Amniotic epithelial cell (primary cell): ENCODE measurements at places on chromosomes 4 and X.

DNA sequence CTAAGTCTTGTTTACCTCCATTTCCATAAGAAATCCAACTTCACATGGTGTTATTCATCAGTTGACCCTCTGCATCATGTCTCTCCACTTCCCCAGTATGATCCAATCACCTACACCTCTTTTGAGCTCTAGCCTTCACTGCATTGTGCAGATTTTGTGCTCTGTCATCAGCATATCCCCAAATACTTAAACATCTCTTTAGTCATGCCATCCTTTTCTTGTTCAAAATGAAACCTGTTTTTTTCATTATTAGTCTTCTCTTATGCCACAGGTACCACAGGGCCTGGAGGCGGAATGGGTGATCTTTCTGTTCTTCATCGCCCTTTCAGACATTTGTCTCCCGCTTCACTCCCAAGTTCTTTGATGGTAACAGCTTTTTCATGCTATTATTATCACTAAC, 382.7 kb upstream of the GALNTL6 start:
- no peak for DNase-seq

- peak; percentile 44 for DNase-seq
Measured at GRCh38 chr4:94457692-94458106, 6.0 kb downstream of the PDLIM5 start.

DNA sequence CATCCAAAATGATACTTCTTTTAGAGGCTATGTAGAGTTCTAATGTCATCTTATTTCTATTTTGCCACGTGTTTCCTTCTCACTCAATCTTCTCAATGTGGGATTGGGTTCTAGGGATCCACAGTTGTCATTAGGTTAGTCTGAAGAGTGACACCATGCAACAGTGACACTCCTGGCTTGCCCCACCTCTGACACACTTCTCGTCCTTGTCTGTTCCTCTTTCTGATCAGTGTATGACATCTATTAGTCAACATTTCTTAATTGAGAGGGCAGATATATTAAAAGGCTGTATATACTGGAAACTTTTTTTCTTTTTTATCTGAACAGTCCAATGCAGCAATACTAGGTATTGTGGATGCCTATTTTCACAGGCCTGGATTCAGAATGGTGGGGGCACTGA, 67.6 kb upstream of the GYPA start:
- DNase-seq: no peak

- DNase-seq: no peak
Measured at GRCh38 chr4:43485196-43485595, 592.7 kb downstream of the GRXCR1 start.

DNA sequence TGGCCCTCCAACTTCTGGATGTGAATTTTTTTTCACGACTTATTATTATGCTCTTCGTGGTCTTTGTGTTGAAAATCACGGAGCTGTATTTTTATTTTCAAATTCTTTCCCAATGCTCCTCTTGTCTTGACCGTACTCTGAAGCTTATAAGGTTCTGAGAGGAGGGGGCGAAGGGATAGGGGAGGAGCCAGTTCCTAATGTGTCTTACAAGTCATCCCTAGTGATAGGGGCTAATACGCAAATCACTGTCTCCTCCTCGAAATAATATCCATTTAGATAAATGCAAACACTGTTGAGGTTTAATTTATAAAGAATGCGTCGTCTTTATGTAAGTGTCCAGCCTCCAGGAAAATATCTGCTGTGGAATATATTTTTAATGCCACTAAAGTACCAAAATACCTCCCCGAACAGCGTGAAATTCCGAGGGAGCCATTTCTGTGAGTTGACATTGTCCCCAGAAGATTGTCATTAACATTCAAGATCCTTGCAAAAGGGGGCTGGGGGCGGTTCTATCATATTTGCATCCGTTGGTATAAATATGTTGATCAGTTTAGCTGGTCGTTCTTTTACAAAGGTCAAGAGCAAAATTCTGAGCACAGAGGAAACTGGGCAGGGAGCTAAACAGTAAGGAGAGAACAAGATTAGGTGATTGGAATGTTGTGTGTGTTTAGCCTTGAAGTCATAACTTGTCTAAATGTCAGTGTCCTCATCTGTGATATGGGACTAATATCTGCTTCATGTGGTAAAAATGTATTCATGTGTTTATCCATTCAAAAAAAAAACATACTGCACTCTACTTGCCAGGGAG, 3.7 kb upstream of the FAT1 start:
- DNase-seq: peak; percentile 17

DNA sequence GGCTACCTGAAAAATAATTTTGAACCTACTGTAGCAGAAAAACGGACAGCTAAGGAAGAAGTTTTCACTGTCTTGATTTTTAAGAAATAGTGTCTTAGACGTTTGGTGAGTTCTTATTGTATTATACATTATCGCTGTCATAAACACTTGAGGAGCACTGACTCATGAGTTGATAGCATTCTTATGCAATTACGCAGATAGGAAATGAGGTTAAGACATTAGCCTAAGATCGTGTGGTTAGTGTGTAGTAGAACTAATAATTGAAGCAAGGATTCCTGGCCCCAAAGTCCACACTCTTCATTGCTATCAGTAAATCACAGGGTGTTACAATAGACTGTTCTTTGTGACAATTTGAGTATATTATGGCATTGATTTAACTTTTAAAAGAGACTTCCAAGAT, 238.1 kb downstream of the ARAP2 start:
- peak; percentile 91 for DNase-seq

DNA sequence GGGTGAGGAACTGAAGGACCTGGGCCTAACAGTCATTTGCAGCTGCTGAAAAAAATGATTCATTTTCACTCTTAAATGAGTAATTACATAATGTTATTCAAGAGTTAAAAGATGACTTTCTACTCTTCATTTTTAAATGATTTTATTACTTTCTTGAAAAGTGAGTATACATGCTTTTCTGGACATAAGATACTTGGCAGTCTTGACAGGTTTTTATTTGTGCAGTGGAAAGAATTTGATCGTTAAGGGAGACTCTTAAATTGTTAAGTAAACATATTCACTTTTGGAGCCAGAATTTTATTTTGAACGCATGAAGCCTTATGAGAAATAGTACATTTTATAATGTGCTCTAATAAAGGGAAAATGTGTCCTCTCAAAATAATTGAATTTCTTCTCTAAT, 245.7 kb downstream of the TENM3 start:
- no peak for DNase-seq

GRCh38 chr4:6489927-6490326, 17.5 kb upstream of the PPP2R2C start:
- DNase-seq: no peak

- no peak for DNase-seq
Measured at GRCh38 chrX:84186603-84187532, 1.1 kb downstream of the RPS6KA6 start.

GRCh38 chr4:81120055-81120454, 89.5 kb downstream of the BMP3 start:
- no peak for DNase-seq

GRCh38 chrX:18542905-18543304, 117.5 kb downstream of the CDKL5 start:
- DNase-seq: no peak

- DNase-seq: peak; percentile 69
Measured at GRCh38 chrX:110086162-110086915, 83.4 kb downstream of the TMEM164 start.

DNA sequence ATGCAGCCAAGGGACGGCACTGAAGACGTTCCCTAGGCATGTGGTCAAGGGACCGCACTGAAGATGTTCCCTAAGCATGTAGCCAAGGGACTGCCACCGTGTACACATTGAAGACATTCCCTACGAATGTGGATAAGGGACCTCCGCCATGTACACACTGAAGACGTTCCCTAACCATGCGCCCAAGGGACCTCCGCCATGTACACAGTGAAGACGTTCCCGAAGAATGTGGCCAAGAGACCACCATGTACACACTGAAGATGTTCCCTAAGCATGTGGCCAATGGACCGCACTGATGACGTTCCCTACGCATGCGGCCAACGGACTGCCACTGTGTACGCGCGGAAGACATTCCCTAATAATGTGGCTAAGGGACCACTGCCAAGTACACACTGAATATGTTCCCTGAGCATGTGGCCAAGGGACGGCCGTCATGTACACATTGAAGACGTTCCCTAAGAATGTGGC, 48.4 kb downstream of the DHRSX start:
- no peak for DNase-seq

- no peak for DNase-seq
Measured at GRCh38 chr4:121765368-121765705, 373 bp upstream of the SMIM43 start.

GRCh38 chr4:52658641-52659000, 480 bp downstream of the USP46 start:
- DNase-seq: no peak

GRCh38 chr4:55251342-55251741, 94.7 kb upstream of the SRD5A3 start:
- peak; percentile 33 for DNase-seq

- DNase-seq: peak; percentile 52
Measured at GRCh38 chr4:93384887-93385286, 443.7 kb upstream of the ATOH1 start.

GRCh38 chr4:118034053-118034785, at the start of gene NDST3:
NDST3 (plus strand) TSS chr4:118034486; CDS start chr4:118053911, 19,425 bp downstream.
- peak; percentile 80 for DNase-seq

- DNase-seq: no peak
Measured at GRCh38 chr4:153466949-153467896, 1.1 kb downstream of the TMEM131L start.

DNA sequence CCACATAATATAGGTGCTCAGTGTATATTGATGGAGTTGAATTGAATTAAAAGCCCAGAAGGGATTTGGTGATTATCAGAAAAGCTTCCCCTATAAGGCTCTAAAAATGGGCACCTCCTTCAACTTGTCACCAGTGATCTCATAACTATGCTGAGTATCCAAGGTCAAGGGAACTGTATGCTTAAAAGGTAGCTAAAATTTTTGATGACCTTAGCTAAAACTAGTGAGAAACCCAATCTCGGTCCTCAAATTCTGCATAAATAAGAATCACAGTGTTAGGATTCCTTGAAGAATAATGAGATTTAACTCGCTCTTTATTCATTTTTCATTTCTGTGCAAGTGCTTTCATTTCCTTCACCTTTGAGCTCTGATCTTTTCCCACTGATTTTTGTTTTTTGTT, 87.7 kb upstream of the AP1S2 start:
- no peak for DNase-seq

- no peak for DNase-seq
Measured at GRCh38 chr4:10734697-10735096, 50.1 kb upstream of the CLNK start.

DNA sequence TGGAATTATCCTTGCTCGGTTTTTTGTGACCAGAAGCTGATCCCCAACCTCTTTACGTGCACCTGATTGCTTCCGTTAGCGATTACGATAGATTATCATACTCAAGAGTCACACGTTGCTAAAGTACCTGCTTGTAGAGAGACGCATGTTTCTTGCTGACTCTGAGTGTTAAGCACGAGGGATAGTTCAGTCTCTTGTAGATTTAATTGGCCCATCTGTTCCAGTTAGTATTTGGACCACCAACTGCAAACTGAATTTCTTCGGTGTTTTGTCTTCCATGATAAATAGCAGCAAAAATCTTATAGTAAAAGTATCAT, 516 bp upstream of the COX18 start:
- DNase-seq: no peak

DNA sequence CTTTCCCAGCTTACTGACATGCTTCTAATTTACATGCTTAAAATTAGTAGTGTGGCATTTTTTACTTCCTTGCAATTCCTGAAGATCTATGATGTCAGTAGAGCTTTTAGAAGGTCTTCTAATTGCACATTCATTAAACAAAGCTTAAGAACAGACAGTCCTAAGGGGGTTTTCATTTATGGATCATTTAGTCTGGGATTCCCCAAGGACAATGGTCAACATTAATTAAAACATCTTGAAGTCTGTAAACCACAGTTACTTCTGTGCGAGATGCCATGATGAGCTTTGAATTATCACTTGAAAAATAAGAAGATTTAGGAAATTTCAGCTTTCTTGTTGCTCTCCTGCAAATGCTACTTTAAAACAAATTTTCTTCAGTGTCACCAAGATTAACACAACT, 20.2 kb downstream of the ANXA3 start:
- DNase-seq: no peak

DNA sequence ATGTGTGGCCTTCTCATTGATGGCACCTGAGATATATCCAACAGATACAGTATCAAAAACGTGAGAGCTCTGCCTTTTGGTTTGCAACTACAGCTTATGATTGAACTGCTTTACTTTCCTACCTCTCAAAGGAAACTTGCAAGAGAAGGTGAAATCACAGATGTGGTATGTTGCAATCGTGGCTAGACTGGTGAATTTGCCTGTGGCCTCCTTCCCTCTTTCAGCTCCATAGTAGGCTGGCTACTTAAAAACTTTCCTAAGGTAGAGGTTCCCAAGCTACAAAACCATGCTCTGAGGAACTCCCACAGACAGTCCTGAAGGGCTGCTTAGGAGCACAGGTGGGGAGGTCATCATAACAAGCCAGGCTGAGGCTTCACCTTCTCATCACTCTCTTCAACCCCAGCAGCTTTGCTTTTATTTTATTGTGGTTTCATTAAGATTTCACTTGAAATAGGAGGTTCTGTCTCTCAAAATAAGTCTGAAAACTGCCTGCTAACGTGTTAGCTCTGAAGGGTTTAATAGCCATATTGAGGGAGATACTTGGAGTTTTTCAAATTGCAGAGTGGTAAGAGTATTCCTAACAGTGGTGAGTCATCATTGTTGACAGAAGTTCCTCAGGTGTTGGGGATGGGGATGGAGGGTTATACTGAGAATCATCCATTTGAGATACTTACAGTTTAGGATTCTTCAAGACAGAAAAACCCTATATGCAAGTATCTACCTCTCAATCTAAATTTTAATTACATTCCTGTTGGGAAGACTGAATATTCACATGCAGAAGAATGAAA, 93.5 kb upstream of the UCP1 start:
- DNase-seq: peak; percentile 67

DNA sequence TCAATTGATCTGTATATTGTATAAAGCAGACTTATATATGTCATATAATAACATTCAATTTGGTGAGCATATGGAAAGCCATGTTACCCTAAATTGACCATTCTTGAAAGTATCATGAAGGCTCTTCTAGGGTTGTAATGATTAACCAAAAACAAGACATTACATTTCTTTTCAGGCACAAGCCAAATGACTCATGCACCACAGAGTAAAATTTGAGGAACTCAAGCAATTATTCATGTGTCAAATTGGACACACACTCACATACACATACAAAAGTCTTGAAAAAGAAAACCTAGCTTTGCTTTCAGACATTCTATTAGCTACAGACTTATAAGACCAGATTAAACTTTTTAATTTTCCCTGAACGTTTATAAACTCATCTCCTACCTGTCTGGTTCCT, 146.5 kb upstream of the PCDH18 start:
- DNase-seq: peak; percentile 53

GRCh38 chr4:6345096-6345830, 75.6 kb downstream of the WFS1 start:
- DNase-seq: no peak

- no peak for DNase-seq
Measured at GRCh38 chr4:177236886-177237285, 72.8 kb upstream of the NEIL3 start.
